ENCODE measurements at places on chromosomes 3 and 15. TPM values are rescaled to one million over a fixed set of nuclear protein-coding genes. Genes with fewer than 3 reads are reported as not detected.

GOLGA8F gene
- not detected for total RNA-seq

PRSS50 gene
- total RNA-seq: 0.54 TPM

MB21D2 gene
- total RNA-seq: 28.7 TPM

TMIE gene
- 0.22 TPM for total RNA-seq

SLC9C1 gene
- not detected for total RNA-seq

HACD3 gene
- total RNA-seq: 110 TPM

CCR9 gene
- not detected for total RNA-seq

DTX3L gene
- total RNA-seq: 9.8 TPM

IGSF10 gene
- not detected for total RNA-seq

SELENOK gene
- 18.5 TPM for total RNA-seq

GP5 gene
- total RNA-seq: not detected

RAB6B gene
- total RNA-seq: under 0.01 TPM

IGSF11 gene
- 0.11 TPM for total RNA-seq

TGM5 gene
- total RNA-seq: not detected

ZKSCAN7 gene
- 13.4 TPM for total RNA-seq

FRMD5 gene
- total RNA-seq: 2.3 TPM

CIDEC gene
- total RNA-seq: 5.1 TPM

VGLL3 gene
- 536 TPM for total RNA-seq

TM2D3 gene
- 27.1 TPM for total RNA-seq

CHRNA7 gene
- total RNA-seq: under 0.01 TPM

SETMAR gene
- total RNA-seq: 23.2 TPM

TMF1 gene
- total RNA-seq: 43.6 TPM

TM4SF4 gene
- not detected for total RNA-seq

SERPINI2 gene
- total RNA-seq: not detected

TMEM158 gene
- total RNA-seq: under 0.01 TPM

CLRN1 gene
- not detected for total RNA-seq

COMMD4 gene
- 76.9 TPM for total RNA-seq

PATL2 gene
- 0.79 TPM for total RNA-seq

ARPP19 gene
- total RNA-seq: 74.2 TPM

COPB2 gene
- total RNA-seq: 249 TPM

CCNB2 gene
- total RNA-seq: 26.9 TPM

RHOV gene
- 0.33 TPM for total RNA-seq

STAC gene
- 0.79 TPM for total RNA-seq

ERC2 gene
- 0.98 TPM for total RNA-seq

MKRN3 gene
- 0.11 TPM for total RNA-seq

TF gene
- total RNA-seq: not detected

MYO5C gene
- total RNA-seq: 0.39 TPM

LRRC15 gene
- total RNA-seq: under 0.01 TPM

EIF4E3 gene
- total RNA-seq: under 0.01 TPM

CCDC54 gene
- not detected for total RNA-seq

ATP13A5 gene
- total RNA-seq: not detected

MED12L gene
- total RNA-seq: 0.11 TPM

TMEM108 gene
- total RNA-seq: 0.11 TPM

CLDN16 gene
- total RNA-seq: not detected

AMIGO3 gene
- total RNA-seq: 3.3 TPM

CHAC1 gene
- 27.5 TPM for total RNA-seq

FBXO40 gene
- not detected for total RNA-seq

HYAL1 gene
- total RNA-seq: 4.2 TPM

RLBP1 gene
- total RNA-seq: not detected

LMAN1L gene
- total RNA-seq: 0.11 TPM
